ENCODE measurements at places on chromosomes 7 and 10.

- no peak for DNase-seq
Measured at GRCh38 chr7:130208516-130208915, 856 bp downstream of the SSMEM1 start.

GRCh38 chr10:45653454-45653853, 19.1 kb downstream of the ZFAND4 start:
- DNase-seq, result no peak

GRCh38 chr10:33772370-33773252, 438.1 kb upstream of the NRP1 start:
- DNase-seq, result no peak

DNA sequence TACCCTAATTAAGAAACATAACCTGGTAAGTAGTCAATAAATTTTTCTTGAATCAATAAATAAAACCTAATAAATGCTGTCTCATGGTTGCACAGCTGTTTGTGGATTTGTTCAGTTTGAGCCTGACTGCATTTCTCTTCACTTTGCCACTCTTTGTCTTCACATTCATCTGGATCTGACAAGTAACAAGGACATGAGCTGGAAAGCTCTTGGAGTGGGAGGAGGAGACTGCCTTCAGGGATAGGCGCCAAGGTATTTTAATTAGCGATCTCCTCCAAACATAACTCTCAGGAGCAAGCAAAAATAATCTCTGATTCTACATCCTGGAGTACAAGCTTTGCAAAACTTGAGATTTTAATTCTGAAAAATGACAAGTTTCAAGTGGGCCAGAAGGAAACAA, 251.0 kb downstream of the BMPER start:
- DNase-seq, result no peak

GRCh38 chr7:45112648-45113047, 1.2 kb upstream of the TBRG4 start:
- no peak for DNase-seq

- no peak for DNase-seq
Measured at GRCh38 chr7:30074422-30075030, 46.3 kb downstream of the PLEKHA8 start.

DNA sequence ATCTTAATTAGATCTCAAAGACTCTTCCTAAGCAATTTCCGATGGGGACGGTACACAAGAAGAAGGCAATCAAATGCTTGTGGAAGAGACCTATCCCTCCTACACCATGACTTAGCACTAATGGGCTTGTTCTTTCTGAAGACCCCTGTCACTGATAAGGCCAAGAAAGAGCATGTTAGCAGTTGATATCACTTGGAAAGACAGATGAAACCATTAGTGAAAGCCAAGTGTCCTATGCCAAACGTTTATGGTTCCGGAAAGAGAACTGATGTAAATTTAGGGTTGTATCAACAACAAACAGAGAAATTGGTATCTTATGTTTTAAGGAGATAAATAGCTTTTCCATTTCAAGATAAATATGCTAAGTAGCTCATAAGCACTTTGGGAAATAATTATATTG, 6.5 kb downstream of the UROS start:
- DNase-seq, result no peak
